ENCODE measurements at places on chromosomes 4 and X.
A peak's percentile ranks its signal among the peaks of the same experiment; 100 is the strongest.

- peak; percentile 97 for DNase-seq
Measured at GRCh38 chr4:156815717-156816359, 155.8 kb downstream of the PDGFC start.

- peak; percentile 62 for DNase-seq
Measured at GRCh38 chrX:119870626-119871131, 854 bp downstream of the RNF113A start.

GRCh38 chr4:75919920-75920319 lies 17.7 kb upstream of the PPEF2 start:
- peak; percentile 92 for DNase-seq

DNA sequence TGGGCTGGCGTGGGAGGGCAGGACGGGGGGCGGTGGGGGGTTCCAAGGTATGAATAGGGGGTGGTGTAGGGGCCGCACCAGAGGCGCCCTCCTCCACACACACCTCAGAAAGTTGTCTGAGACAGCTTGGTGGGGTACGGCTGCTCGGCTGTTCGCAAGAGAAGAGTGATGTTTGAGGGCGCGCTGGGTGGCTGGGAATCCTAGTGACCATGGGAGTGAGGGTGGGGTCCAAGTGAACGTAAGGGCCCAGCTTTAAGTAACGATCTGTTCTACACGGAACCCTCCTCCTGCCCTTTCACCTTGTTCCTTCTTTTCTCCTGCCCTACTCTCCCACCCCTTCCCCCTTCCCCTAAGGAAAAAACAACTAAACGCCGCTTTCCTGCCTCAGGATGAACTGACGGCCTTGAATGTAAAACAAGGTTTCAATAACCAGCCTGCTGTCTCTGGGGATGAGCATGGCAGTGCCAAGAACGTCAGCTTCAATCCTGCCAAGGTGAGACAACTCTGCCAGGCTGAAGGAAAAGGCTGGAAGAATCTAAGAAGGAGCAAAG lies 664 bp downstream of the MED12 start:
- DNase-seq, result no peak

DNA sequence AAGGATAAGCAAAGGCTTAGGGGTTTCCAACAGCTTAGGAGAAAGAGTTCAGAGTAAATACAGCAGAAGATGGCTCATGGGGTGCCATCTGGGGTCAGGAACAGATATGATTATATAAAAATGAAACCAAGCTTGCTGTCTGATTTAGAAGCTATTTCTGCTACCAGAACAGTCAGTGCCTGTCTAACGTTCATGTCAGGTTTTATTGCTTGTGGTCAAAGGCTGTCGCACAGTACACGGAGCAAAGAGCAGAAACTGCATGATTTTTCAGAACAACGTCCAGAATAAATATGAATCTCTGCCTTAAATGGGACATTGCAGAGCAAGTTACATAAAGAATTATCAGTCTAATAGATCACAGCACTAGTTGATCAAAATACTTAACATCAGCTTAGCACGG lies 17.4 kb downstream of the CETN2 start:
- no peak for DNase-seq

DNA sequence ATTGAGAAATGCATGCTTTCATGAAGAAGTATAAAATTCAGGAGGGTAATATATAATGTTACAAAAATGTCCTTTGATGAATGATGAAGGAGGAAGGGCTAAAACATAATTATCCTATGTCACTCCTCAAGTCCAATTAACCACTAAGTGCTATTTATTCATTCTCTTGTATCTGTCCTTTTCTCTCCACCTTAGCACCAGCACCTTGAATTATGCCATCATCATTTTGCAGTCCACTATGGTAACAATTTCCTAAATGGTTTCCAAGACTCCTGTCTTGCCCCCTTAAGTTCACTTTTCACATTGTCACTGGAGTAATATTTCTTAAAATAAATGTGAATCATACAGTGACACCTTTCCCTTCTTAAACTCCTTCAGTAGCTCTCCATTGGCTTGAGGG lies 756.3 kb downstream of the STPG2 start:
- no peak for DNase-seq

- peak; percentile 91 for DNase-seq
Measured at GRCh38 chrX:7147978-7148854, at the start of gene PUDP. TSS of gene PUDP (minus strand) at chrX:7148153. CDS start at chrX:7148113, 40 bp downstream.

DNA sequence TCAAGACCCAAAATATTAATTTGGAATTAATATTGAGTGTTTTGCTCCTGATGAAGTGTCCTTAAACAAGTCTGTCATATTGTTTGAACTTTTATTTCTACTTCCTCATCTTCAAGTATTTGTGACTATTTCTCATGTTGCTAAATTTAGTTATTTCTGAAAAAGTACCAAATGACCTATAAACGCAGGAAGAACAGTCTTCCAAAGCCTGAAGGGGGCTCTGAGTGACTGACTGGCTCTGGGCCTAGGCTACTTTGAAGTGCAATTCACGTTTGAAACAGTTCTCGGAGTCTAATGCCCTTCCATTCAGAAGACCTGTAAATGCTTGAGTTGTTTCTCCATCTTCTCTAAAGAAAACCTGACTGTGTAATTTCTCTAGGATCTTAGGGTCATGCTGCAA lies 26.5 kb downstream of the GALNT7 start:
- DNase-seq, result no peak

DNA sequence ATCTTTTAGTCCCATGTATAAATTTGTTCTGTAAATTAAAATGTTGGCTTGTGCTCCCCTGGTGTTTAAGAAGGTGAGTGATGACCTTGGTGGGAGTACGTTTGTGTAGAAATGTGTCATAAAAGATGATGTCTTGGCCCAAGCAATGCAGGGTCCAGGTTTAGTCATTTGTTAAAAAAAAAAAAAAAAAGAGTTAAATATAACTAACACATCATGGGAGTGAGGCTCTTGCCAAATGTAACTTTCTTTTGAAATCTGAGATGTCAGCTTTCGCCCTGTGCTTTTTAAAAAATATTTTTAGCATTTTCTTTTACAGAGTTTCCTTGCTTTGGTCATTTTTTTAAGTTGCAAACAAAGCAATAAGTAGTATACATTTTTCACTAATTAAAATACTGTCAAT lies 135.6 kb downstream of the FBXO8 start:
- no peak for DNase-seq

DNA sequence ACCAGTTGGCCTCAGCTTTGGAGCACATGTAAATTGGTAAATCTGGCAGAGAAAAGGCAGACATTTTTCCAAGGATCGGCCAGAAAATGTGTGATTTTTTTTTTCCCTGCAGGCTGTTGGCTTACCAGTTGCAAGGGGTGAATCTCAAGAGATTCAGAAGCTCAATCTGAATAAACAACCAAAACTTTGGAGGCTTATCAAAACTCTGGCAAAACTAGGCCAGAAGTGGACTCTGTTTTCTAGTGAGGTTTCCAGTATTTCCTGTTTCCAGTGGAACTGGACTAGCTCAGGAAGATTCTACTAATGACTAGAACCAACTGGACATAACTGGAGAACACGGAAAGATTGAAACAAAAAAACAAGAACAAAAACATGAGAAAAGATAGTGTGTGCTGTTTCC lies 191.3 kb downstream of the SMIM20 start:
- no peak for DNase-seq

DNA sequence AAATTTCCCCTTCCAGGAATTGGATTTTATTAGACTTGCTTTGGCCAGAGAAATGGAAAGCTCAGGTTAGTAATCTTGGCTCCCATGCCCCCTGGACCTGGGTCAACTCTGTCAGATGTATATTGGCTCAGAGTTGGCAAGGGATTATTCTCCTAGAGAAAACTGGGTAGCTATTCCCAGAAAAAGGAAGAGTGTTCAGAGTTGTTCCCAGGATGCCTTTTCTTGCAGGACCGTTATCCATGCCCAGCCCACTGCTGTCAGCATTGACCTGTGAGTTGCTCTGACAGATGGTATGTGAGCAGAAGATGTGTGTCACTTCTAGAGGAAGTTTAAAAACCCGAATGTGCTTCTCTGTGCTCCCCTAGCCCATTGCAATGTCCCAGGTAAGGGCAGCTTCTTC lies 509.9 kb upstream of the ZFP42 start:
- no peak for DNase-seq

- DNase-seq, result no peak
Measured at GRCh38 chrX:134173541-134174272, 63.3 kb upstream of the CCDC160 start.

DNA sequence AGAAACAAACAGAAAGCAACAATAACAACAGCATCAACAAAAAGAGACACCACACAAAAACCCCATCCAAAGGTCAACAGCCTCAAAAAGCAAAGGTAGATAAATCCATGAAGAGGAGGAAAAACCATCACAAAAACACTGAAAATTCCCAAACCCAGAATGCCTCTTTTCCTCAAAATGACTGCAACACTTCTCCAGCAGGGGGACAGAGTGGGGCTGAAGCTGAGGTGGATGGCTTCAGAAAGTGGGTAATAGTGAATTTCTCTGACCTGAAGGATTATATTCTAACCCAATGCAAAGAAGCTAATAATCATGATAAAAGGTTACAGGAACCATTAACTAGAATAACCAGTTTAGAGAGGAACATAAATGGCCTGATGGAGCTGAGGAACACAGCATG lies 888.2 kb downstream of the RAB28 start:
- no peak for DNase-seq

DNA sequence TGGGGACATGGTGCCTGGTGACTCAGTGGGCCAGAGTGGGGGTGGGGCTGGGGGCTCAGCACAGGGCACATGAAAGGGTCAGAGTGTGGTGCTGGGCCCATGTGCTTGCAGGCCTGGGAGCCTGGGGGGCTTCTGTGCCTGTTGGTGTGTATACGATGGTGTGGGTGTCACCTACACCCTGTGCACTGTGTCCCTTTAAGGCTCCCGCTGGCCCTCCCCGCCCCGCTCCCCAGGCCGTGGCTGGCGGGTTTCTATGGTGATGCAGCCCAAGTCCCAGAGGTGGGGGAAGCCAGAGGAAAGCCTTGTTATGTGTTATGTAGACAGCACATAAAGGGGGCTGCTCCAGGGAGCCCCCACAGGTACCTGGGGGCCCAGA lies 5.5 kb downstream of the L1CAM start:
- DNase-seq, result peak; percentile 58

DNA sequence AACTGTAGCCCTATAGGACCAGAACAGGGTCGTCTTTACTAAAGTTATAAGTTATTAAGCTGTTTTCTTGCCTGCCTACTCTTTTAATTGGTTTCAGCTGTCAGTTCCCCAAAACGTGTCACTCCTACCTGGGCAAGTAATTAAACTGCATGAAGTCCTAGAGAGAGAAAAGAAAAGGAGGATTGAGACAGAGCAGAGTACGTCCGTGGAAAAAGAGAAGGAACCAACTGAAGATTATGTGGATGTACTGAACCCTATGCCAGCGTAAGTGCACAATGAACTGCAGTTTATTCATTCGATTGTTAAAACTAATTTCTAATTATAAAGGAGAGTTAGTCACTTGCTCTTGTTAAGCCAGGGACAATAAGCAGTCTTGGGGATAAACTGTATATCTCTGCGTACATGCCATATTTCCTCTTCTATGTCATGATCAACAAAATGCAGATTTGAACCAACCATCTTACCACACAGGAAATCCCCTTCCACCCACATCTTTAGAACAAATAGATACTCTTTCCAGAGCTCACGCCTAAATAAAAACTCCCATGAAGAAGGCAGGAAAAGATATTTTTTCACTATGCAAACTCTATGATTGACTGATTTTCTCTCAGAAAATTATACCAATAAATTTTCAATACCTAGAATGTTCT lies 22.8 kb downstream of the STAP1 start:
- no peak for DNase-seq

DNA sequence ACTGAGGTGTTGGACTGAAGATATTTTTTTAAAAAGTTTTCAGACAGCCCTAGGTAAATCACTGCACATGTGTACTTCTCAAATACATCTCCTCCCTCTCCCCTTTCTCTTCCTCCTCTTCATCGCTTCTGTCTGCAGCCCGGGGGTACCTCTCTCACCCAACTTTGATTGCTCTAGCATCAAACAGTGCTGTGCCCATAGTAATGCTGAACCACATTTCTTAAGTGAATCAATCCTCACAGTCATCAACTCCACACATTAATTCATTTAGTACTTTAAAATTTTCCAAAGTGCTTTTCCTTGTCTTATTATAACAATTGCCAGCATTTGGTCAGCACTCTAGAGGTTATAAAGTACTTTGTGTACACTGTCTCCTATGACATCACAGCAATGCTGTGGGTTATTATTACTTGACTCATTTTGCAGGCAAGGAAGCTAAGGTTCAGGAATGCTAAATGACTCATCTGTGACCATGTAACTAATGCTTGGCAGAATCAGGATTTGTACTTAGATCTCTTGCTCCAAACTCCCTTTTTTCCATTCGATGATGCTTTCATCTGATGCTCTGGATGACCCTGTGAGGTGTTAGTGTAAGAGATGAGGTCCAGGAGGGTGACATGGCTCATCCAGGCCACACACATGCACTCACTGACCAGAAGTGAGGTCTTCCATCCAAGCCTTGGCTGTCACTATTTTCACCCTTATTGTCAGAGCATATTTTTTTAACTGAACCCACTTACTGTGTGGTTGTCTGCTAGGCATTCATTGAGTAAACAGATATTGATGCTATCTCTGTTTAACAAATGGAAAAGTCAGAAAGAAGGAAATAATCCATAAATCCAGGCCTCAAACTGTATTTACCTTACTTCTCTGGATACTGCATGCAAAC lies 58.8 kb downstream of the RHOH start:
- peak; percentile 43 for DNase-seq

DNA sequence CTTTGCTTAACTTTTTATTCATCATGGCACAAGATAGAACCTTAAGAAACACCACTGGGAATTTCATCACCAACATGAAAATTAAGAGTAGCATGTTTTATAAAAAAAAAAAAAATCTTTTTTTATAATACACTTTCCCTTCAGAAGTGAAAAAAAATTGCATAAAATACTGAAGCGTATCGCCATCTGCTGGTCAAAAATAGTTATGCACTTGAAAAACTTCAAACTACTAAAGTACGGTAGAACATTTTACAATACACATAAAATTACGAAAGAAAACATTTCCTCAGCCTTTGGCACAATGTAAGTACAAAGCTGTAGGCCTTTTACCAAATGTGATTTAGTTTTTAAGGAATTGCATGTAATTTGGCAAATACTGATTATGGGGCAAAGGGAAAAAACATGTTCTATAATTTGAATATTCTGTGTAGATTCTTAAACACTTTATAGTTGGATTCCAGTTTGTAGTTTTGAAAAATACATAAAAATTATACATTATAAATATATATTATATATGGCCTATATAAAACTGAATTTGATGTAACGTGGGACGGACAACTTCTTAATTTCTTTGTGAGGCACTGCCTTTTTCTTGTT lies 26.5 kb downstream of the HCCS start:
- DNase-seq, result peak; percentile 10

GRCh38 chr4:74152836-74153235 lies 5.1 kb upstream of the MTHFD2L start:
- DNase-seq, result no peak

All from NCI-H69 (cell line).